ENCODE measurements at places on chromosomes 11 and 22. TPM values are rescaled to one million over a fixed set of nuclear protein-coding genes. Genes with fewer than 3 reads are reported as not detected.

- peak; percentile 29 for DNase-seq
These were observed 200.8 kb downstream of the LUZP2 start for GRCh38 chr11:24697522-24698111.

- no peak for DNase-seq
These were observed 33.8 kb upstream of the OLFML1 start for GRCh38 chr11:7451520-7451919.

- no peak for DNase-seq
These were observed 25.4 kb downstream of the MICAL3 start for GRCh38 chr22:17998913-17999312.

- DNase-seq = no peak
These were observed 6.5 kb upstream of the TOP3B start for GRCh38 chr22:21989049-21989448.

- DNase-seq = no peak
These were observed 166.2 kb downstream of the LDLRAD3 start for GRCh38 chr11:36109850-36110606.

- DNase-seq = no peak
These were observed 34.5 kb downstream of the C11orf65 start for GRCh38 chr11:108432783-108433182.

DNA sequence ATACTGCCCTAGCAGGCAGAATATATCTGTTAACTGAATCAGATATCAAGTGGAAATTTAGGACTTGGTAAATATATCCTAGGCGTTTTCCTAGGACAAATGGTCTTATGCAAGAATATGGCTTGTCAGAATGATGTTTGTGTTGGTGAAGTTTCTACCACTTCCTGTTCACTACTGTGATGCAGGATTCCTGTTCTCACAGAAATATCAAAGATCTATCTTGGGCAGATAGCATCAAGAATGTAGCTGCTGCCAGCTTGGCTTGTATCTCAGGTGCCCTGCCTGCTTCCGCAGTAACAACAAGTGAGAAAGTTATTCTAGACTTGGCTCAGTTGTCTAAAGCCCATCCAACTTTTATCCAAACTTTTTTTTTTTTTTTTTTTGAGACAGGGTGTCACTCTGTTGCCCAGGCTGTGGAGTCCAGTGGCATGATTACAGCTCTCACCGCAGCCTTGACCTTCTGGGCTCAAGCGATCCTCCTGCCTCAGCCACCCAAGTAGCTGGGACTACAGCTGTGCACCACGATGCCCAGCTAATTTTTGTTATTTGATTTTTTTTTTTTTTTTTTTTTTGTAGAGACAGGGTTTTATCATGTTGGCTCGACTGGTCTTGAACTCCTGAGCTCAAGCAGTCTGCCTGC lies 61.3 kb downstream of the PPME1 start:
- no peak for DNase-seq

GRCh38 chr11:83715927-83716535 lies 429.9 kb upstream of the CCDC90B start:
- DNase-seq = no peak

GRCh38 chr22:48535868-48536540 lies 1291.7 kb downstream of the BRD1 start:
- no peak for DNase-seq

Gene TEX12
- total RNA-seq = not detected

Gene BTBD18
- not detected for total RNA-seq
